ENCODE measurements at places on chromosomes 5 and 9.
A peak's percentile ranks its signal among the peaks of the same experiment; 100 is the strongest.

- no peak for DNase-seq
These were observed 505.3 kb downstream of the CCDC171 start for GRCh38 chr9:16058131-16058549.

GRCh38 chr9:113957351-113957750 is 81.2 kb downstream of the ZNF618 start:
- no peak for DNase-seq

DNA sequence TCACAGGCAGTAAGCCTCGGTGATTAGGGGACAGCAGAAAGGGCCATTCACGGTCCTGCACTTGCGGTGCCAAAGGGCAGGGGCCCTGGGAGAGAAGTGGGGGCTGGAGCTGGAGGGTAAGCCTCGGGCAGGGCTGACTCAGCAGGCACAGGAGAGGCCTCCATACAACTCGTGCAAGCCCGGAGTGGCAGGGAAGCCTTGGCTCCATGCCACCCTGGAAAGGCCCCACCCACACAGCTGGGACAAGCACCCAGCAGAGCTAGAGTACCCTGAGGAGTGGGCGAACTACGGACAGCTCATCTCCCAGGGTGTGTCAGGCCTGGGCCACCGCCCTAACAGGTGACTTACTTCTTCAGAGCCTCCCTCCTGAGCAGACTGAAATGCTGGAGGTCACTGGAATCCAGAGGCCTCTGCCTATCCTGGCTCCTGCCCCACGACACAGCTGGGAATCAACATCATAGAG is 5.6 kb upstream of the CAMK2A start:
- peak; percentile 9 for DNase-seq

- no peak for DNase-seq
These were observed 88.2 kb downstream of the PALM2AKAP2 start for GRCh38 chr9:109868207-109868606.

GRCh38 chr9:74644023-74644422 is 146.9 kb downstream of the RORB start:
- DNase-seq, result no peak

- DNase-seq, result no peak
These were observed 288.3 kb upstream of the CLINT1 start for GRCh38 chr5:158147227-158147626.

GRCh38 chr9:127550751-127551150 is 61.3 kb upstream of the STXBP1 start:
- no peak for DNase-seq

DNA sequence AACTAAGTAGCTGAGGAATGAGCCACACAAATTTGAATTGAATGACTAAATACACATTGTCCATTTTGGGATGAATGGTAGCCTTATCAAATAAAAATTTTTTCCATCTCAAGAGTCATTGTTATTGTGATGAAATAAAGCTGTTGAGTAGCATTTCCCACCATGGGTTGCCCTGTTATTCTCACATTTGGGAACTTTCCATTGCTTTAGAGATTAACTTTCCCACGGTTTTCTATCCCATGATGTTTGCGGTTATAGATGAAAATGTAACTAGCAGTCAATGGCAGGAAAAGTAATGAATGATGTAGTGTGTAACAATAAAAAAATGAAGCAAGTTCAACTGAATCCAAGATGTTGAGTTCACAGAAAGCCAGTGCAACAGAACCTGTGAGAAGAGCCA is 59.9 kb upstream of the PLPP1 start:
- DNase-seq, result no peak

- no peak for DNase-seq
These were observed 160.1 kb upstream of the ZNF608 start for GRCh38 chr5:124906339-124907097.

DNA sequence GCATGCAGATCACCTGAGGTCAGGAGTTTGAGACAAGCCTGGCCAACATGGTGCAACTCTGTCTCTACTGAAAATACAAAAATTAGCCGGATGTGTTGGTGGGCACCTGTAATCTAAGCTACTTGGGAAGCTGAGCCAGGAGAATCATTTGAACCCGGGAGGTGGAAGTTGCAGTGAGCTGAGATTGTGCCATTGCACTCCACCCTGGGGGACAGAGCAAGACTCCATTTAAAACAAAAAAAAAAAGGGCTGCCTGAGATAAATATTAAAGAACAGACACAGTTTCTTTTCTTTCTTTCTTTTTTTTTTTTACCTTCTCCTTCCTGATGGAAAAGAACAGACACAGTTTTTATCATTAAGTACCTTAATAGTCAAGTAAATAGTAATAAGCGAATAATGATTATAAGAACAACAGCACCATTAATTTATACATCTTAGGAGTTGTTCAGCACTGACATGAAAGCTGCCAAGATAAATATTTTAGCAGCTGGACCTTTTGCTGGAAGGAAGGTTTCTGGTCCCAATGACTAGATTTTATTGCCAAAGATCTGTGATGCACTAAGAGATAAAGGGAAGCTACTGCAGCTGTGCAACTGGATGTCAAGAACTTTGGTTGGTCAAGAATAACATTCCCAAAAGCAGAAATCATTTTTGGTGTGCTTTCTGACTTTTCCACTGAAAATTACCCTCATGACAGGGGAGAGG is 7.0 kb downstream of the CENPP start:
- DNase-seq, result no peak

- no peak for DNase-seq
These were observed 177.0 kb upstream of the PPP1R26 start for GRCh38 chr9:135302329-135303279.
